A549 treated with Mapracorat at 1 μM for 4 hours (cell line): ENCODE measurements at places on chromosomes 3 and 15. TPM values are rescaled to one million over a fixed set of nuclear protein-coding genes. Genes with fewer than 3 reads are reported as not detected.

Gene CPN2
- not detected in 5 replicates for total RNA-seq

Gene GOLGA6L4
- 0.29 to 1.3 TPM (median 0.87 TPM) in 5 replicates for total RNA-seq

Gene SAMD7
- total RNA-seq: not detected in 5 replicates

Gene PLAAT1
- total RNA-seq: 0.17 TPM in 1 of 5 replicates, not detected in the others

Gene IGDCC3
- 0.09 to 0.19 TPM (median 0.12 TPM) in 5 replicates for total RNA-seq

Gene TGM4
- 0.07 to 0.30 TPM (median 0.14 TPM) in 5 replicates for total RNA-seq

Gene IGSF11
- total RNA-seq: 2.7 to 4.7 TPM (median 4.3 TPM) in 5 replicates

Gene AMIGO3
- 0.17 to 1.5 TPM (median 0.82 TPM) in 5 replicates for total RNA-seq

Gene IMPG2
- 0.01 to 0.02 TPM (median 0.02 TPM) in 3 of 5 replicates, not detected in the others for total RNA-seq
